Kidney epithelial cell (primary cell): ENCODE measurements at places on chromosomes 4 and X.

DNA sequence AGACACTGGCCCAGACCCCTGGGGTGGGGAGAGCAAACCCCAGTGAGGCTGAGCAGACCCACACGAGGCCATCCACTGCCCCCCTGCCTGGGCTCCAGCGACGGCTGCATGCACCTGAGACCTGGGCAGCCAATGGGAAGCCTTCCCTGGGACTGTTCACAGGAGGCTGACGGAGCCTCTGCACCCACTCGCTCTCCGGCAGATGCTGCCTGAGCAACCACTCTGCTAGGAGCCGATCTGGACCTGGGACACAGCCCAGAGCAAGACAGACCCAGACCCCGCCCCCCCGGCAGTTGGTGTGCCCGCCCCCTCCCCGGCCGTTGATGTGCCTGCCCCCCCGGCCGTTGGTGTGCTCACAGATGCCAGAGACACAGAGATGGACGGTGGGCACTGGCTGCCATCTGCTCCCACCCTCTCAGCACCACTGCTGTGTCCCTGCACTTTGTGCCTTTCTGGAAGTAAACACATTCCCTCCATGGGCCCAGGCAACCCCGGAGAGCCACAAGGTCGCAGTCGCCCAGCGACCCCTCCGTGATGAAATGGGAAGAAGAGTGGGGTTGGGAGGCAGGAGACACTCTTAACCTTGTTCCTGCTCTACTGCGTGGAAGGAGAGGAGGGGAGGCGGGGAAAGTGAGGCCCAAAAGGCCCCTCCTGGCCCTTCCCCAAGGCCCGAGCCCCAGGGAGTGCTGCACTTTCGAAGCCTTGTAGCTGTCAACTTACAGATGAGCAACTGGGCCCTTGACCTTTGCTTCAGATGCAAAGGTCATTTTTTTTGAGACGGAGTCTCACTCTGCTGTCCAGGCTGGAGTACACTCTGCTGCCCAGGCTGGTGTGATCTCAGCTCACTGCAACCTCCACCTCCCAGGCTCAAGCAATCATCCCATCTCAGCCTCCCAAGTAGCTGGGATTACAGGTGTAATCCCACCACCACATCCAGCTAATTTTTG, 62.0 kb downstream of the ZFYVE28 start:
- DNase-seq: no peak

- DNase-seq: no peak
Measured at GRCh38 chr4:78439328-78439727, 112.2 kb upstream of the ANXA3 start.

DNA sequence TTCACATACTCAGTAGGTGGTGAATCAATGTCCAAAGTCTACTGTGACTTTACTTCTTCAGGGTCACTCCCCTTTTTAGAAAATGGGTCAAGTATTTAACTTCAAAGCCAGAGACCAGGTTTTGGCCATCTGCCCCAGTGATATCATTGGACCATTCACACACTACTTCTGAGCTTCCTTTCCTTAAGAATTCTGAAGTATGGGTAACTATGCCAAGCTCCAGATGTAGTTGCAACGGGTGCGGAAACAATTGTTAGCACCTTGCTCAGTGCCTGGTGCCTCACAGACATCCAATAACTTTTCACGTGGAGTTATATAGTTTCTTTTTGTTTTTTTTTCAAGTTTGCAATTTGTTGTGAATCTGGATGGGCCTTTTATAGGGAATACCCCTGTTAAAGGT, 62.6 kb downstream of the TTC29 start:
- no peak for DNase-seq

DNA sequence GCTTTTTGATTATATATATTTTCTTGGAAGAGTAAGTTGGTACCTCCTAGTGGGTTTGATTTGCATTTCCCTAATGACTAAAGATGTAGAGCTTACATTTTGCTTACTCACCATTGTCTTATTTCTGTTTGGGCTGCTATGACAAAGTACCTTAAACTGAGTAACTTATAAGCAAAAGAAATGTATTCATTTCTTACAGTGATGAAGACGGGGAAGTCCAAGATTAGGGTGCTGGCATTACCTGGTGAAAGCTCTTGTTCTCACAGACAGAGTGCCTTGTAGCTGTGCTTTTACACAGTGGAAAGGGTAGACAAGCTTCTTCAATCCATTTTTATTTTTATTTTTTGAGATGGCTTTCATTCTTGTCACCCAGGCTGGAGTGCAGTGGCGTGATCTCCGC, 229.2 kb upstream of the AGA start:
- no peak for DNase-seq

DNA sequence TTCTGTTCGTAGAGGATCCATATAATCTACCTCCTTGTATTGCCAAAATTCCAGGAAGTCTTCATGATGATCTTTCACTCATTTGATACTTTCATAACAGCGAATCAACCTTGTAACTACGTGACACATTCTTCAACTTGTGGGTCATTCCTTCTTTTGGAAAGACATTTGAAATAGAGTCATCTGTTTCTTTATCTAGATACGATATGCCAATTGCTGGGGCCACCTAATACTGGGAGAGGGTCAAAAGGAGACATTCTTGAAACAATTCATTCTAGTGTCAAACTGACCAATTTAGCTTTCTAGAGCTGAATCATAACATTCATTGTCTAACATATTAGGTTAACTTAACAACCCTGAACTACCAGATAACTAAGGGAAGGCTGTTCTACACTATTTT, 62.9 kb upstream of the SMAD1 start:
- no peak for DNase-seq

DNA sequence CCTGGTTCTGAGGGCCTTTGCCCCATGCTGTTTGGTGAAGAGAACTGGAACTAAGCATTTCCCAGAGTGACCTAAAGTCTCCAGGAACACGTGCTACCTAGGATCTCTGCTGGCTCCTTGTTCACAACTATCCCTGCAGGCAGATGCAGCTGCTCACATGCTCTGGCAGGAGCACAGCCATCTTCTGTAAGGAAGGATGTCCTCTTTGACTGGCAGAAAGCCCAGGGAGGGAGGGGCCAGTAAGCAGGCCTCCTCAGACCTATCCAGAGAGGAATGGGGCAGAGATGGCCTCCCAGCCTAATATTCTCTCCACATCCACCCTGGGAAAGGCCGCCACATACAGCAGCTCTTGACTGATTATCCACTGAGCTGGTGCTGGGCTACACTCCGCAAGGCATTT, 142.8 kb upstream of the EOLA2 start:
- DNase-seq: no peak

GRCh38 chrX:77514177-77514576, 67.0 kb downstream of the FGF16 start:
- DNase-seq: no peak

DNA sequence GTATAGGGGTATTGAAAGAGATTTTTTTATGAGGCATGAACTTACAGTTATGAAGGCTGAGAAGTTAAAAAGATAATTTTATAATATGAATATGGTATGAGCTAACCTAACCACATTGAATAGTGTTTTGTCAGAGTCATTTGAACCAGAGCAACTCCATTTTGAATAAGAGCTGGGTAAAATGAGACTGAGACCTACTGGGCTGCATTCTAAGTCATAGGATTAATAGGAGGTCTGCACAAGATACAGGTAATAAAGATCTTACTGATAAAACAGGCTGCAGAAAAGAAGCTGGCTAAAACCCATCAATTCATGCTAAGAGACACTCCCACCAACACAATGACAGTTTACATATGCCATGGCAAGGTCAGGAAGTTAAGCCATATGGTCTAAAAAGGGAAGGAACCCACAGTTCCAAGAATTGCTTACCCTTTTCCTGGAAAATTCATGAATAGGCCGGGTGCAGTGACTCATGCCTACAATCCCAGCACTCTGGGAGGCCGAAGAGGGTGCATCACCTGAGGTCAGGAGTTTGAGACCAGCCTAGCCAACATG, 209.2 kb downstream of the TECRL start:
- no peak for DNase-seq

DNA sequence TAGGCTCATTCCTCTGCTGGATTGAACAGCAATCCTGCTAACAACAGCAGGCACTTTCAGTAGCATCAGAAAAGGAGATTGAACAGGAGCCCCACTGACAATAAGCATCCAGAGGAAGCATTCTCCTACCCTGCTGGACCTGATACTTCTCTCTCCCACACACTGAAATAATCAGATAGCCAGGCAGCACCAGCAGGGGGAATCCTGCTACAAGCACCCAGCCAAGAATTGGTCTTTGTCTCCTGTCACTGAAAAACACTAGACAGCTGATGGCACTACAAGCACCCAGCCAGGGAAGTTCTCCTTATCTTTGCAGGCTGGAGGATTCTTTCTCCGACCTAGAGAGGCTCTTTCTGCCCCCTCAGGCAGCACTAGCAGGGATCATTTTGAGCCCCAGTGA, 444.3 kb upstream of the GRIA3 start:
- DNase-seq: no peak

GRCh38 chr4:24763631-24764297, 31.6 kb upstream of the SOD3 start:
- DNase-seq: peak; percentile 69
